Cortex of kidney (tissue), 1 donor: ENCODE measurements at places on chromosomes 7 and 10.

DNA sequence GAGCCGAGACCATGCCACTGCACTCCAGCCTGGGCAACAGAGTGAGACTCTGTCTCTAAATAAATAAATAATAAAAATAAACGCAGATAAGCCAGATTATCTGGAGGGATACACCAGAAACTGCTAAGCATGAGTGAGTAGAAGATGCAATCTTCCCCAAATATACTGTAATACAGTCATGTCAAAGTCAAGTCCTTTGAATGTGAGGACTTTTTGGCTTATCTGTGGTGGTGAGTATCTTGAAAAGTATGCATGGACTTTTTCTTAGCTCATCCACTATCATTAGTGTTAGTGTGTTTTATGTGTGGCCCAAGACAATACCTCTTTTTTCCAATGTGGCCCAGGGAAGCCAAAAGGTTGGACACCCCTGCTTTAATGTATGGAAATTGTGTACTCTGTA is 44.7 kb upstream of the PITRM1 start:
- no peak for DNase-seq

DNA sequence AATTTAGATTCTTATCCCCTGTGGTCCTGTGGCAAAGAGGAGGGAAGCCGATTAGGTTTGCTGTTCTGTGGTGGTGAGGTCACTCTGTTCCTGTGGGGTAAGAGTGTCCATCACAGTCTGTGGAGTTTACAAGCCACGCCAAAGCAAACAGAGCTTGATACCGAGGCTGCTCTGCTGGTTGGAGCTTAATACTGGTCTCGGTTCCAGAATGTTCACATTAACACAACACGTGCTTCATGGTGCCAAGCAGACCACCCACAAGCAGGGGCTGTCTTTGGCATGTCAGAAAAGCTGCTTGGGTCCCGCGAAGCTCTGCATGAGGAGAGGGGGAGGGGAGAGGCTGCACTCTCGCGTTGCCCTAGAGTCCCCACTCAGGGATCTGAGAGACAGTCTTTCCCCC is 47.5 kb downstream of the DNAJB6 start:
- no peak for DNase-seq

DNA sequence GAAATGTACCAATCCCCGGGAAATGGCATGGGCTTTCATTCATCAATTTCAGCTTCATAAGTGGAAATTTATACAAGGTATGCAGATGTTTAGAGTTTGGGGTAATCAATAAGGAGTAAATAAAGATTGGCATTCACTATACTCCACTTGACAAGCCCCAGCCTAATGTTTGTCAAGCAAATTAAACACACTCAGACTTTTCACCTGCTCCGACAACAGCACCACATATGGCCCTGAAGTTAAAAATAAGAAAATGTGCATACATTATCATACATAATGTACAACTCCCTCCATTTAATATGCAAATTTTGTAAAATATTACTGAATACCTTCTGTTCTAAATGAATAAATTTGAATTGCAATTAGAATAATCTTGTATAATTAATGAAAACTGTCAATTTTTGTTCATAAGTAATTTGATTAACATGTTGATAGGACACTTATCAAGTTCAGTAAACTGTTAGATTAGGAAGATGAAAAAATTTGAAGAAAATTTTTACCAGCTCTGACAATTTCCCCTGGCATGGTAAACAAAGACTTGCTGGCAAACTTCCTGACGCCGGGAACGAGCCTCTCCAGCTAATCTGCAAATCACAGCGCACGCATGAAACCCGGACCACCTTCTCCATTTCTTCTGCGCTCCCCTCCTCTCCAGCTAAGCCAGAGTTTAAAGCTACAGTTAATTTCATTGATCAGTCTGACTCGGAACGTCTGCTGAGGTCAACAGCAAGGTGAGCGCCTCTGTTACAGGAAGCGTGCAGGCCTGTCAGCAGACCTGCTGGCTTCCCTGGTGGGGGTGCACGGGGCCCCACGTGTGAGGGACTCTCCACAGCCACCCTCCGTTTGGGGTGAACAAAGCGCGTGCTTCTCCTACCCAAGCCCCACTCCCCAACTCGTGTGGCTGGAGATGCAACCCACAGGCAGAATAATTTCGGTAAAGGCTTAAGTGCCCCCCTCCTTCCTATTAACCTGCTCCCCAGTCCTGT is 70.7 kb downstream of the EBF3 start:
- no peak for DNase-seq

- no peak for DNase-seq
Observed at GRCh38 chr7:29977886-29978651, 11.5 kb downstream of the SCRN1 start.
